ENCODE measurements at places on chromosomes 7 and 10.

DNA sequence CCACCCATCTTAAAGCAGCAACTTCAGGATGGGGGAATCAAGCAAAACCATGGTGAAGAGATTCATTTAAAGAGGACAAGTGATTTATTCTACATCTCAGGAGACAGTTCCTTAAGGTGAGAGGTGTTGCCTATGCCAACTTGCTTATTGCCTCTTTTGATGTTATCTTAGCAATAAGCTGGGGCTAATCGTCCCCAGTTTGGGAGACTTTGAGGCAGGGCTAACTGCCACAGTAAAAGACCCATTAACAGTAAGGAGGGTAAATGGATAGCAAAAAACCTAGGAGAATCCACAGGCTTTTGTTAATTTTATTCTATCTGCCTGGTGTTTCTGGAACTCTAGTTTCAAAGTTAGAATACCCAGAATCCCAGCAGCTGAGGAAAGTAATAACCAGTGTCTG lies 22.1 kb upstream of the HERPUD2 start:
- no peak for DNase-seq

GRCh38 chr7:105963038-105963667 lies at the start of gene CDHR3:
TSS of gene CDHR3 (plus strand) at chr7:105963264. CDS start at chr7:105963319, 55 bp downstream.
- no peak for DNase-seq

GRCh38 chr7:83836028-83836427 lies 187.1 kb upstream of the SEMA3E start:
- DNase-seq: no peak

GRCh38 chr10:132458586-132459300 lies 61.7 kb downstream of the PWWP2B start:
- DNase-seq: peak; percentile 52

GRCh38 chr10:28694530-28694929 lies 17.2 kb downstream of the BAMBI start:
- DNase-seq: no peak

- no peak for DNase-seq
Measured at GRCh38 chr10:93363891-93364648, 118.1 kb downstream of the MYOF start.

DNA sequence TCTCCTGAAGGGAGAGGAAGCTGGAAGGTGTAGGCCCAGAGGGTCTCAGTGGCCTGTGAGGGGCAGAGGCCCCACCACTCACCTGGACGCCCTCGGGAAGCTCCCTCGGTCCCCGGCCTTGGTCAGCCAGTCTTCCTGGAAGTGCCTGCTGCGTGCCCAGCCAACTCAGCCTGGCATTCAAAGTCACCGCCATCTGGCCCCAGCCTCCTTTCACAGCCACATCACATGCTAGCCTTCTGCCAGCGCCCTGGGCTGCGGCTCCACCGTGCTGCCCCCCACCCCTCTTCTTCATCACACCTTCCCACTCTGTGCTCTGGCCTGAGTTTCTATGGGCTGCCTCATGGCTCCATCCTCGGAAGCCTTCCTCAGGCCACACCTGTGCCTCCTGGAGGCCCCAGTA lies 98.0 kb downstream of the ZMIZ1 start:
- no peak for DNase-seq

- no peak for DNase-seq
Measured at GRCh38 chr7:139124084-139124914, 14.8 kb upstream of the ZC3HAV1 start.

DNA sequence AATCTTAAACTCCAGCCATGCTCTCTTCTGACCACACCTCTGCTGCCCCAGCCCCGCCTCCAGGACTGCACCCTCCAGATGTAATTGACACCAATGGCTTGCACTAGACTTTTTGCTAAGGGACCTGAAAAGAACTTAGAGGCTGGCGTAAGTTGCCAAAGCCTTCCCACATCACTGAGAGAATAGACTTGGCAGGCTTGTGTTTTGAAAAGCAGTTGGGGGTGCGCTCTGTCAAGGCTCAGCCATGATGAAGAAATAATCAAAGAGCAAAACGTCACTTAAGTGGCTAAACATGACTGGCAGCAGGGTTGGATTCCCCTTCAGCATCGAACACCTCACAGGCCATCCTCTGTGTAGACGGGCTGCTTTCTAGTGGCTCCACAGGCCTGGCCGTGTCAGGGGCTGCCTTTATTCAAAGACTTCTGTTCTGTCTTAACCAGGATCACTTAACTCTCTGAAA lies 195.2 kb upstream of the C7orf33 start:
- no peak for DNase-seq

DNA sequence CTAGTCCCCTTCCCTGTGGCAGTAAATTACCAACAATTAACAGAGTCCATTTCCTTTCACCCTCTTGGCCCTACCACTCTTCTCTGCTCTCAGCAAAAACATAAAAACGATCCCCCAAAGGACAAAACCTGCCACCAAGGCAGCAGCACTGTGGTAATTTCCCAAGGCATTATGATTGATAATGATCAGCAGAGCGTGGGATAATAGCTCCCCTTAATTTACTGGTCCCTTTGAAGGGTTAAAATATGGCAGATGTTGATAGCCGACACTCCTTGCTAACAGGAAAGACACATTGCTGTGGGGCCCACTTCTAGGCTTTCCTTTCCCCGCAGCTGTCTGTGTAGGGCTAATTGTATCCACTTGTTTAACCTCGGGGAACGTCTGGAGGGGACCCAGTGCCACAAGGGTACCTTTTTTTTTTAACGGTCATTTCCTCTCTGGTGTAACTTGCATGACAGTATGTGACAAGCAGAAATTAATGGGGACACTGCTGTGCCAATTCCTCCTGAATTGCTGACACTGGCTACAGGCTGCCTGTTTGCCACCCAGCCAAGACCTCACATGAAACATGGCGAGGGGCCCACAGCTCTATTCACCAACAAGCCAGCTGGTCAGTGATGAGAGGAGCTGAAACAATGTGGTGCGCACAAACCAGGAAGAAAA lies 81.3 kb downstream of the CDK6 start:
- DNase-seq: no peak

- no peak for DNase-seq
Measured at GRCh38 chr10:15844517-15844916, 15.8 kb downstream of the MINDY3 start.

- no peak for DNase-seq
Measured at GRCh38 chr10:99569961-99570360, 37.2 kb downstream of the NKX2-3 start.

DNA sequence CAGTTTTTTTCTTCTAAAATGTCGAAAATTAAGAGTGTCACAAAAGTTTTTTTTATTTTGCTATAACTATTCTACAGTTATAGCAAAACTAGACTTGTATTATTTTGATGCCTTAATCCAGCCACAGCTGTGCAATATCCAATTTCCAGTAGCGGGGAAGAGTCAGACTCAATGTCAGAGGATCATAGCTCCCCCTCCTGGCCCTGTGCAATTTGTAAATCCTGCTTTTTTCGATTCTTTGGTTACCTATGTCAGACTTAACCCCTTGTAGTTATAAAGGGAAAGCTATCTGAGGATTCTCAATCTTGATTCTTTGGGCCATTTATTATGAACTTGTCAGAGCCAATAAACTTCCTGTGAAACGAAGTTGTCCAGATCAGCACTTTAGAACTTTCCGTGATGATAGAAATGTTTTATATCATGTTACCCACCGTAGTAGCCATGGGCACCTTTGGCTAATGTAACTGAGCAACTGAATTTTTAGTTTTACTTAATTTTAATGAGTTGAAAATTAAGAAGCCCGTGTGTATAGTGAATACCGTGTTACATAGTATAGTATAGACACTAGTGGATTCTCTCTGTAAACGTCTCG lies 87.7 kb upstream of the PRKCQ start:
- DNase-seq: peak; percentile 56

- no peak for DNase-seq
Measured at GRCh38 chr7:92613214-92613613, 23.0 kb upstream of the FAM133B start.

- no peak for DNase-seq
Measured at GRCh38 chr7:69285854-69286253, 312.4 kb upstream of the AUTS2 start.

- DNase-seq: peak; percentile 75
Measured at GRCh38 chr7:50206453-50207250, 97.9 kb upstream of the IKZF1 start.

- DNase-seq: no peak
Measured at GRCh38 chr7:137165241-137165640, 178.3 kb downstream of the PTN start.
